Neural crest cell (in vitro differentiated cells): ENCODE measurements at places on chromosomes 12 and 14. TPM values are rescaled to one million over a fixed set of nuclear protein-coding genes. Genes with fewer than 3 reads are reported as not detected.

TEAD4 gene
- 28.6 and 30.9 TPM in 2 replicates for total RNA-seq

ACOT4 gene
- 0.98 TPM in 2 replicates for total RNA-seq

SCN8A gene
- 13.0 and 13.5 TPM in 2 replicates for total RNA-seq

PCED1B gene
- total RNA-seq = 0.47 and 0.75 TPM in 2 replicates

MDGA2 gene
- 8.7 and 10.5 TPM in 2 replicates for total RNA-seq

OAS1 gene
- total RNA-seq = not detected in 2 replicates

EFCAB11 gene
- total RNA-seq = 14.8 and 15.4 TPM in 2 replicates

TPH2 gene
- total RNA-seq = 0.09 and 0.23 TPM in 2 replicates

GRCh38 chr12:7853557-7853956, 19.2 kb downstream of the SLC2A14 start:
- no peak for DNase-seq

DNA sequence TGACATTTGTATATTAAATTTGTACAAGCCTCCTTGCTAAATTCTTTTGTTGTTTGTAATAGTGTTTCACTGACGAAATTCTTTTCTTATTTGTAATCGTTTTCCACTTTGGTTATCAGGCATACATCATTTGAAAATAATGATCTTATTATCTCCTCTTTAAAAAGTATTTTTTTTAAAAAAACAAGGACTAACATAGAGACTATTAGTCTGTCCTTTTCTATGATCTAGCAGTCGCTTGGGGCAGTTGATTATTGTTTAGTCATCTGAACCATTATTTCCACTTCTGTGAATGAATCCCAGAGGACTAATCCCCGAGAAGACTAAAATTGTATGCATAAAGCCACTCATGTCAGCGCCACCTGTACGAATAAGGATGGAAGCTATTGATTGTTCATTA, 11.5 kb downstream of the ADGRD1 start:
- DNase-seq = no peak

GRCh38 chr12:57732726-57733593, 5.6 kb downstream of the AGAP2 start:
- no peak for DNase-seq

GRCh38 chr14:66361013-66361412, 125.2 kb upstream of the CCDC196 start:
- DNase-seq = no peak

- DNase-seq = no peak
Observed at GRCh38 chr12:11209113-11209512, 22.4 kb upstream of the TAS2R42 start.

- no peak for DNase-seq
Observed at GRCh38 chr14:96162741-96163140, 41.9 kb upstream of the BDKRB2 start.

- DNase-seq = no peak
Observed at GRCh38 chr12:43131301-43131700, 420.7 kb downstream of the ADAMTS20 start.

DNA sequence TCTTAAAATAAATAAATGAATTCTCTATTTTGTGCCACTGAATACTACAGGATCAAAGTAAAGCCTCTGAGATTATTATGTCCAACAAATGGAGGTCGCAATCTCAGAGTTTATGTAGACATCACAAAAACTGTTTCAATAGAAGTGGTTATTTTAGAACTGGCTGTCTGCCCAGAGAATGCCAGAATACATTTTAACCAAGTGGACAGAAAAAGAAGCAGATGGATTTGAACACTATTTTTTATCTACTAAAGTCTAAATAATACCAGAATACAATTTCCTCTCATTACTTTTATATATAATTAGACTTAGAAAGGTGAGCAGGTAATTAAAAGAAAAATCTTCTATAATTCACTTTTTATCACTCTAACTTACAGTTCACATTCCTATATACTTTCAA, 118.3 kb downstream of the MED13L start:
- DNase-seq = no peak

DNA sequence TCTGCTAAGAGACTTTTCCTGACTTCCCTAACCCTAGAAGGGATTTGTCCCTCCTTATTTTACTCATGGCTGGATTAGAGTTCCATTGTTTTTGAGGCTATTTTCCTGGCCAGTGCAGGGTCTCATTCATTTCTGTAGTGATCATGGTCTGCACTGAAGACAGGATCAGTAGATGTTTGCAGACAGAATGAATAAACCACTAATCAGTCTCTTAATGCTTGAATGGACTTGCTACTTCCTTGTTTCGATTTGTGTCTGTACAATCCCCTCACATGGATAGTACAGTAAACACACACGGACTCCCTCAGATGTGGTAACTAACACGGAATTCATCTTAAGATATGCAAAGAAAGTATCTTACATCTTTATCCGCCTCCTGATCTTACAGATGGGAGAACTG, 102.6 kb upstream of the PRB2 start:
- DNase-seq = no peak

DNA sequence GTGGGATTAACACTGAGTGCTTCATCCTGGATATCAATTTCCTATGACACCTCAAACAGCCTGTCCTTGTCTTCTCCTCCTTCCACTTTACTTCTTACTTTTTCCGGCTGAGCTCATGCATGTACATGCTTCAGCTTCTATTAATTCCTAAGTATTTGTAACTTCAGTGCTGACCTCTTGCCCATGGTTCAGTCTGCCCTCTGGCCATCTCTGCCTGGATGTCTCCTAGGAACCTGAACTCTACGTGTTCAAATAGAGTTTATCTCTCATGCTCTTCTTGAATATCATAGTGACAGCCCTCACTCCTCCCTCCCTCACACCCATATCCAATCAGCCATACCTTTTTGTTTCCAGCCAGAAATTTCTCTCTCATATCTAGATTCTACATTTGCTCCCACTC, 141.6 kb downstream of the ATP23 start:
- no peak for DNase-seq

DNA sequence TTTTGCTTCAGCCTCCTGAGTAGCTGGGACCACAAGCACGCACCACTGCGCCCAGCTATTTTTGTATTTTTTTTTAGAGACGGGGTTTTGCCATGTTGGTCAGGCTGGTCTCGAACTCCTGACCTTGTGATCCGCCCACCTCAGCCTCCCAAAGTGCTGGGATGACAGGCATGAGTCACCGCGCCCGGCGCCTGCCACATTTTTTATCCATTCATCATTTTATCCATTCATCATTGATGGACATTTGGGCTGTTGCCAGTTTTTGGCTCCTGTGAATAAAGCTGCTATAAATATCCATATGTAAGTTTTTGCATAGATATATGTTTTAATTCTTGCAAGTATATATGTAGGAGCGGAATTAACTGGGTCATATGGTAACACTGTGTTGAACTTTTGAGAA, 79.5 kb downstream of the DAAM1 start:
- DNase-seq = no peak

- DNase-seq = no peak
Observed at GRCh38 chr12:118503476-118503875, 127.1 kb downstream of the SUDS3 start.

GRCh38 chr14:95290871-95291431, 28.8 kb downstream of the CLMN start:
- no peak for DNase-seq

DNA sequence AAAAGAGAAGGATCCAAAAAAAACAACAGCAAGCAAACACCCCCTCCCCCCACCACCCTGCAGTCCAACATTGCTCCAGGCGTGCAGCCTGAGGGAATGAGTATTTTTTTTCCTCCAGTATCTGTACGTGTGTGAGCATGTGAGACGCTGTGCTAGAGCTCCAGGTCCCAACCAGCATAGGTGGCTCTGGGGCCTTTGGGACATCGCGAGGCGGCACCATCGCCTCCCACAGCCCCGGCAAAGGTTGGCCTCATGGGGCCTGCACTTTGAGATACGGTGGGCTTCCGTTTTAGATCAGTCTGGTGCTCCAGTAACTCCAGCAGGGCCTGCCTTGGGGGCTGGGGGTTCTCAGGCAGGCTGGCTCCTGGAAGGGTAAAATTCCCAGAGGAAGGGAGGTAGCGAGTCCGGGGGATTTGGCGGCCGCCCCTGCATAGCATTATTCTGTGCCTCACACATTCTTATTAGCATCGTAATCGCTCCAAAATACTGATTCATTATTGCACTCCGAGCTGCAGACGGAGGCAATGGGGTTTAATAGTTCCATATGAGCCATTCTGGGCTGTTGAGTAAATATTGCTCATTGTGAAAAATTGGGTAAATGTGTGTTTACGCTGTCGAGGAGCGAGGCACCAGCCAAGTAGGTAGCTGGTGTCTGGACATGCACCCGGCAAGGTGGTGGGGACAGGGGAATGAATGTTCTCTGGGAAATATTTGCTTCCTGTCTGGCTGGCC, 143.1 kb upstream of the MYL2 start:
- DNase-seq = no peak

GRCh38 chr14:91388551-91388975, 29.1 kb downstream of the CCDC88C start:
- no peak for DNase-seq

DNA sequence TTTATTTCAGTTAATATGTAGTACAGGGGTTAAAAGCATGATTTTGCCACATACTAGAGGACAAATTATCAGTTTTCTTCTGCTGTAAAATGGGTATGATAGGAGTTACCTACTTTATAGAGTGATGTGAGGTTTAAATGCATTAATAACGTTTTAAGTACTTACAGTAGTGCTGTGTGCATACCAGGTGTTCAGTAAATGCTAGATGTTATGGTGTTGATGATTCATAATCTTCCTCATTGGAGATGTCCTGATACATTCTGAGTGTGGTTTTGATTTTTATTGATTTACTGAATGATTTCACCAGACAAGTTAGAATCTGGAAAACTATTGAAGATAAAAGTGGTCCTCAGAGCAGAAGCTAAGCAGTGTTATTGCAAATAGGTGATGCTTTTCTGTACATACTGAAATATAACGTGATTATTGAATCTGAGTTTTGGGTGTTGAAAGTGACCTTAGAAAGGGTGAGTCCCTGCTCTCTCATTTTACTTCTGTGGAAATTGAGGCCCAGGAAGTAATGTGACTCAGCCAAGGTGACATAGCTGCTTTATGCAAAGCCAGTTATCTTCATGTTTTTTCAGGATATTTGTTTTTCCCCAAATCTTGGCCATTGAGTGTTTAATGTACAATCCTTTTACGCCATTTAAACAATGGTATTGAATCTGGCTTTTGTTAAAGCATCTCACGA, 54.7 kb downstream of the VRK1 start:
- no peak for DNase-seq

DNA sequence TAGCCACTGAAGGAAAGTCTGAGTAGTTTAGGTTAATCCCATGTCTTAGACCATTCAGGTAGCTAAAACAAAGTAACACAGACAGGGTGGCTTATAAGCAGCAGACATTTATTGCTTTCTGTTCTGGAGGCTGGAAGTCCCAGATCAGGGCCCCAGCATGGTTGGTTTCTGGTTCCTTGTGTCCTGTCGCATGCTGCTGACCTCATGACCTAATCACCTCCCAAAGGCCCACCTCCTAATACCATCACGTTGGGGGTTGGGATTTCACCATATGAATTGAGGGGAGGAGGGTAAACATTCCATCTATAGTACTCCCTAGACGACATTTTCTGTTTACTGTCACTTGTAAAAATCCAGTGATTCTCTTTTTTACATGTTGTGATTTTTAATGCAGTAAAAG, 148.6 kb downstream of the FBXL14 start:
- no peak for DNase-seq

GRCh38 chr12:109767456-109767855, 53.8 kb downstream of the FAM222A start:
- no peak for DNase-seq

- no peak for DNase-seq
Observed at GRCh38 chr14:86940106-86940505, 1052.9 kb downstream of the GALC start.
